SHP77 (cell line): ENCODE measurements at places on chromosomes 4 and X.
A peak's percentile ranks its signal among the peaks of the same experiment; 100 is the strongest.

- peak; percentile 2 for DNase-seq
Measured at GRCh38 chr4:24210332-24210902, 320.6 kb upstream of the PPARGC1A start.

GRCh38 chr4:10160281-10160856 lies 43.8 kb upstream of the WDR1 start:
- no peak for DNase-seq

DNA sequence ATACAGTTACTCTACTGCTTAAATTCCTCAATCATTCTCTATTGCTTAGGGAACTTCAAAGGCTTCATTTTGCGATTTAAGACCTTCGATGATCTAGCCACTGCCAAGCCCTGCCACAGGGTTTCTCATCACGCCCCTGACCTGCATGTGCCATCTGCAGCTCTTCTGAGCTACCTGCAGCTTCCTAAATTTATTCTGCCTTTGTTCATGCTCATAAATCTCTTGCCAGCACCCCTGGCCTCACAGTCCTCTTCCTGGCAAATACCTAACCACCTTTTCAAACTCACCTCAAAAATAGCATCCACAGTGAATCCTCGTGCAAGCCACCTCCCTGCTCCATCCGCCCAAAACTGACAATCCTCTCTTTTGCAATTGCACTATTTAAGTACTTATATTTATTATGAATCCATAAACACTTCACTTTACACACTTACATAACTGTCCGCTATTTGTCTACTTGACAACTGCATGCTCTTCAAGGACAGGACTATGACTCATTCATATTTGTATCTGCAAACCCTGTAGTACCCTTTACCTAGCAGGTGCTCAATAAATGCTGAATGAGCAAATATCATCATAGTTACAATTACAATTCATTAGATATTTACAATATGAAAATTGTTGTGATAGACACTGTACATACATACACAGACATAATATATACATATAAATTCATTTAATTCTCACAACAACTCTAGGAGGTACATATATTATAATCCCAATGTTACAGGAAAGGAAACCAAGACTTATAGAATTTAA lies 280.0 kb upstream of the RASGEF1B start:
- DNase-seq, result peak; percentile 21

GRCh38 chr4:130147641-130148040 lies 1051.7 kb downstream of the C4orf33 start:
- no peak for DNase-seq

- no peak for DNase-seq
Measured at GRCh38 chr4:72843466-72843865, 226.1 kb downstream of the COX18 start.

DNA sequence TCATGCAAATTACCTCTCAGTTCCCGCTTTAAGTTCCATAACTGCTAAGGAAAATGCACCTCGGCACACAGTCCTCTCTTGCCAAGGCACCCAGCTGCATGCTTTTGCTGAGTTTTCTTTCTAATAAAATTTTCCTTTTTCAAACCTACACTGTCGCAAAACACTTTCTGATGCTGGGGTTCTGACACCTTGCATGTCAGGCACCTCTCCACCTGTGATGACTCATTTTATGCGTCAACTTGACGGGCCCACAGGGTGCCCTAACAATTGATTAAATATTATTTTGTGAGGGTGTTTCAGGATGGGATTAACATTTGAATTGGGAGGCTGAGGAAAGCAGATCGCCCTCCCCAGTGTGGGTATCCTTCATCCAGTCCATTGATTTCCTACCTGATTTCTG lies 291.0 kb upstream of the STS start:
- no peak for DNase-seq
